Natural killer cell (primary cell): ENCODE measurements at places on chromosomes 12 and 14.

DNA sequence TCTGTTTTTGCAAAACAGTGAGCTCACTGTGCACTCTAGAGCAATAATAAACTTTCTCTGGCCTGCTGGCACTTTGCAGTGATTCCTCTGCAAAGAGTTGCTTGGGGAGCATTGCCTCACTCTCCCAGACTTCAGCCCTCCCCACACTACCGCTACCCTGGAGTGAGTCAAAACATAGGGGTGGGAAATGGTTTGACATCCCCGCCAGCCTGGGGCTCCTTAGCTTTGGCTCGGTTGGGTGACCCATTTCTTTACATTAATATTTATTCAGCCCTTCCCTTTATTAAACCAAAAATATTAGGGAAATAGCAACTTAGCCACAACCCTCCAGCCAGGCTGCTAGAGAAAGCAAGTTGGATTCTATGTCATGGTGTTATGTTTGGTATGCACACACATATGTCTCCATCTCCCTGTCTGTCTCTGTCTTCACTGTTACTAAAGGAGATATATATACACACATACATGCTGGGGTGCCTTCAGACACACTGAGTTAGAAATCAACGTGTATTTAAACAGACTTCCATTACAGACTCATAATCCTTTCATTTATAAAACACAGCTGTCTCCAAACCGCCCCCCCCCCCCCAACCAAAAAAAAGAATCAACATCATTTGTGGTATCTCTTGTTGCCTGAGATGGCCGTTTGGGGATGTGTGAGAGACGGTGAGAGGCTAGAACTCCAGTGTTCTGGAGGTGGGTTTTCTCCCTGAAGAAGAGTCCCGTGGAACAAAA is 3.4 kb upstream of the IRF2BPL start:
- no peak for DNase-seq

GRCh38 chr12:75623631-75624154 is 112.3 kb upstream of the KRR1 start:
- DNase-seq = no peak

DNA sequence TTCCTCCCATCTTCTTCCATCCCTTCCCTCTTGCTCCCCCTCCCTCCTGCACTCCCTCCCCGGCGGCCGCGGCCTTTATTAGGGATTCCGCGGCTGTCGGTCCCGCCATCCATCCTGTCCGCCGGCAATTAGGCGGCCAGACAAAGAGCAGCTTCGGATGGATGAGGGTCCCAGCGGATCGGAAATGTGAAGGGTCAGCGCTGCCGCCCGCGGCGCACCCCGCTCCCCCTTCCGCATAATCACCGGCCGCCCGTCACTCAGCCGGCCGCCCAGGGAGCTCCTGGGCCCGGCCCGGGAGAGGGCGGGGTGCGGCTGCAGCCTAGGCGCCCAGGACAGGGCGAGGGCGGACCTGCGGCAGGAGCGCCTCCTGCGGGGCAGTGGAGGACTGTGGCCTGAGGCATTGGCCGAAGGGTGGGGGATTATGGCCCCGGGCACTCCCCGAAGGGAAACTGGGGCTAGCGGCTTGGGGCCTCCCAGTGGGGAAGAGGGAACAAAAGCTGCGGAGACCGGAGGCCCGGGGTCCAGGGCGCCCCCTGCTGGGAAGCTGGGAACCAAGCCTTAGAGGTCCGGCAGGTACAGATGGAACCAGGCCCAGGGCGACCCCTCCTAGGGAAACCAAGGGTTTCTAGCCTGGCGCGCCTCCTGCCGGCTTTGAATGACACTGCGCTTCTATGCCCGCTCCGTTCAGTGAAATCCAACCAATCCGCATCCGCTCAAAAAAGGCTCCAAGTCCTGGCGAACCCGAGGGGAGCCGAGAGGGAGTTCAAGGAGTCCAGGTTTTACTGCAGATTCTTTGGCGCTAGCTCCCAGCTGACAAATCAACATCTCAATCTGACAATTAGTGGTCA is 4.4 kb upstream of the DNAJC22 start:
- peak; percentile 85 for DNase-seq

DNA sequence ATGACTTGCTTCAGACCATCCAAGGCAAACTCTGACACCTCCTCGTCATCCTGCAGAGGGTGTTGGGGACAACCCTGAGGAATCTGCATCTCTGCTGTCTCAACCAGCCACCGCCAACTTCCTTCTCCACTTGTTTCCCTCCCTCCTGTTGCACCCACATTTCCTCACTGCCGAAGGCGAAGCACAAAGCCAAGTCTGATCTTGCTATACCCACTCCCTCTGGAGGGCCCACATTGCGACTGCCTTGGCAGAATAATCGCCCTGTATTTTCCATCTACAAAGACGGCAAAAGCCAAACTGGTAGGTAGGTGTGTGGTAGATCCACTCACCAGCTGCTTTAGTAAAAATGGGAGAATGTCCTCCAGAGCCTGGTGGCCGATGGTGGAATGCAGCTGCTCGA is 21.8 kb upstream of the RAB35 start:
- no peak for DNase-seq

GRCh38 chr14:77804592-77804991 is 4.7 kb downstream of the ADCK1 start:
- peak; percentile 16 for DNase-seq

GRCh38 chr12:38838056-38838850 is 67.1 kb downstream of the CPNE8 start:
- DNase-seq = no peak

DNA sequence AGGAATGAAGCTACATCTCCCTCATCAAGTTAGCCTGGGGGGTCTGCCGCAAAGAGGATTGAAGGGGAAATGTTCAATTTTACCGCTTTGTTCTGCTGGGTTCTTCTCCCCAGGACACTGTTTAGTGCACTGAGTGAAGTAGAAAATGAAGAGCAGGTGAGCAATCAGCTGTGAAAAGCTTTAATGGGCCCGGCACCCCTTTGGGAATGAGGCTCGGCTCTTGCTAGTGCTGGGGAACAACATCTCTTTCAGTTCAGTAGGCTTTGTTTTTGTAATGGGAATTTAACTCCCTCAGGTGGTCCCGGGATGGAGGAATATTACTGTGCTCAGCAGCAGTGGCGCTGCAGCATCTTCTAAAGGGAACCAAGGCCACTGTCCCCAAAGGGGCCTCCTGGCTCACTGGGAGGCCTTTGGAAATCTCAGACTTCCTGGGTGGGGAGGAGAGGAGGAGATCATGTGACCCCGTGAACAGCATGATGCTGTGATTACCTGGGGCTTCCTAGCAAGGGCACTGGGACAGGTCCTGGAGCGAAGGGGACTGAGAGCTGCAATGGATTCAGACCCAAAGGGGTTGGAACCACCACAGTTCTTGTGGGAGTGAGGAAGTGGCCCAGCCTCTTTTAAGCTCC is 85.2 kb upstream of the MAX start:
- DNase-seq = no peak

DNA sequence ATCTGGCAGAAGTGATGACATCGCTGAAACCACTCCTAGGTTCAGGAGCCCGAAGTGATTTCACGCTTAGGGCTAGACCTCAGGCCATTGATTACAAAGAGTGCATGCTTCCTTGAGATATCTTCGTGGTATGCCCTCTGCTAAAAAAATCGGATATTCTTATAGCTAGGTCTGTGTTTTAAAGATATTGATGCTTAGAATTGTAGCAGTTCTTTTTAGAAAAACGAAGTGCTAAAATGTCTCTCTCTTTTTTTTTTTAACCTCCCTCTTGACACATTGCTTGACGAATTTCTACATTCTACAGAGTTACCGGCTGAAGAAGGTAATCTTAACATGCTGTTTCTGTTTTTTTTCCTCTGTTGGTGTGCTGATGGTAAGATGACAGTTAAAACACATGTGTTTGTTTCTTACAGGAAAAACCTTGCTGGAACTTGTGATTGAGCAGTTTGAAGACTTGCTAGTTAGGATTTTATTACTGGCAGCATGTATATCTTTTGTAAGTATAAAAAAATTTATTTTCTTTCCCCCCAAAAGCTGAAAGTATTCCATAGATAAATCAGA is 1.3 kb downstream of the ATP2A2 start:
- no peak for DNase-seq

GRCh38 chr12:49622501-49623141 is 740 bp upstream of the PRPF40B start:
- DNase-seq = peak; percentile 84

DNA sequence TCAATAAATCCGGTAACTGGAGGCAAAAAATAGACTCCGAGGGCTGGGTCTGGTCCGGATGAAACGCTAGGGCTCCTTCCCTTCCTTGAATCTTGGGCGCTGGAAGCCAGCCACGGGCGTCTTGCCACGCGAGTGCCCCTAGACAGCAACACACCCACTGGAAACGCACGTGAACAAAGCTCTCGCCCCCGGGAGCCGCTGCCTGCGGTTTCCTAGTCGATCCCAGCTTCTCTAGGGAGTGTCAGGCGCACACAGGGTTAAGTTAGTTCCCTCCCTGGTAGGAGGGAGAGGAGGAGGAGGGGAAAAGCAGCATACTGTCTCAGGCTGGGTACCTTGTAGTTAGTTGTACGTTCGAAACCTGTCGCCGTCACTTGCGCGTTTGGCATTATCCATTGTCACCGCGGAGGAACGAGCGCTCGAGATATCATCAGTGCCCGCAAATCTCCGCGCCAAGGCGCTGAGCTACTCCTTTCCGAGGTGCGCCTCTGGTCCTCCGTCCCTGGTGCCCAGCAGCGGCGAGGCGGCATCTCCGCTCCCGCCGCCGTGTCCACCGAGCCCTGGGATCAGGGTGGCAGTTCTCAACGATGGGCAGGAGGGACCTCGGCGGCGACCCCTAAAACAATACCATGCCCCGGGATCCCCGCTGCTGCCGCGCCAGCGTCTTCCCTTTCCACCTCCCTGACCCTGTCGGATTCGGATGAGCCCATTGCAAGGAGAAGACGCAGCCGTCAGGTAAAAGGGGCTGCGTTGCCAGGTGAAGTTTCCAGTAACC is at the start of gene FLRT2:
Gene FLRT2 (plus strand): TSS at position 342 of the 772 bp plus-strand sequence. CDS start 91,371 bp downstream, outside the sequence.
- DNase-seq = no peak

DNA sequence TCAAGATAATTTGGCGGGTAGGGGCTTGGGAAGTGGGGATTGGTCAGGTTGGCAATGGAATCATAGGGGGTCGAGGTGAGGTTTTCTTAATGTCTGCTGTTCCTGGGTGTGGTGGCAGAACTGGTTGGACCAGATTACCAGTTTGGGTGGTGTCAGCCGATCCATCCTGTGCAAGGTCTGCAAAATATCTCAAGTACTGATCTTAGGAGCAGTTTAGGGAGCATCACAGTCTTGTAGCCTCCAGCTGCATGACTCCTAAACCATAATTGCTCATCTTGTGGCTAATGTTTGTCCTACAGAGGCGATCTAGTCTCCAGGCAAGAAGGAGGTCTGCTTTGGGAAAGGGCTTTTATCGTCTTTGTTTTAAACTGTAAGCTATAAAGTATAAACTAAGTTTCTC is 868.4 kb downstream of the DIO2 start:
- no peak for DNase-seq

DNA sequence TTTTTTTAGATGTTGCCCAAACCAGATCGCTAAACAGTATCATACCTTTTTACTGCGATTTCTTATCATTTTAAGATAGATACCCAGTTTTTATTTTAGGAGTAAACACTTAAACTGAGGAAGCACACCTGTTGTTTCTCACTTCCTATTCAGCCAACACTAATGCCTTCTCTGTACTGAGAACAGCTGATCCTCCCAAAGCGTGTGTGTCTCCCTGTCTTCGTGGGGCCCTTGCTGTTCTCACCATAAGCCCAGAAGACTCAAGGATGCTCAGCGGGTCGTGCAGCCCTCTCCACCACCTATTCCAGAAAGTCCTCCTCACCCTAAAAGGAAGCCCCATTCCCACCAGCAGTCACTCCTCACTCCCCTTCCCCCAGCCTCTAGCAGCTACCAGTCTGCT is 14.8 kb downstream of the PPP2R5C start:
- no peak for DNase-seq

DNA sequence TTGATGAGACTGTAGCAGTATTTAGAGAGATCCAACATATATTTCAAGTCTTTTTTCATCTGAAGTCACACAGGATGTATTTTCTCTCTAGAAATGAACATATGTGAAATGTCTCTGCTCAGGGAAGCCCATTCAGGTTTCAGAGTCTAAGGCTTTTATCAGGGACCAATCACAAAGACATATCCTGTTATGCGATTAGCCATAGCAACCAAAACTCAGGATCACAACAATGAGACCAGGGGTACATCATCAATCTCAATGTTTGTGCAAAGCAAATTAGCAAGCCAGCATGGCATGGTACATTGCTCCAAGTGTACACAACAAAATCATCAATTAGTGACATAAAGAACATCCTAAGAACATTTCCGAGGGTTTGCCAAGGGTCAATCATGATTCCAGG is 99.2 kb upstream of the AMN1 start:
- DNase-seq = no peak

DNA sequence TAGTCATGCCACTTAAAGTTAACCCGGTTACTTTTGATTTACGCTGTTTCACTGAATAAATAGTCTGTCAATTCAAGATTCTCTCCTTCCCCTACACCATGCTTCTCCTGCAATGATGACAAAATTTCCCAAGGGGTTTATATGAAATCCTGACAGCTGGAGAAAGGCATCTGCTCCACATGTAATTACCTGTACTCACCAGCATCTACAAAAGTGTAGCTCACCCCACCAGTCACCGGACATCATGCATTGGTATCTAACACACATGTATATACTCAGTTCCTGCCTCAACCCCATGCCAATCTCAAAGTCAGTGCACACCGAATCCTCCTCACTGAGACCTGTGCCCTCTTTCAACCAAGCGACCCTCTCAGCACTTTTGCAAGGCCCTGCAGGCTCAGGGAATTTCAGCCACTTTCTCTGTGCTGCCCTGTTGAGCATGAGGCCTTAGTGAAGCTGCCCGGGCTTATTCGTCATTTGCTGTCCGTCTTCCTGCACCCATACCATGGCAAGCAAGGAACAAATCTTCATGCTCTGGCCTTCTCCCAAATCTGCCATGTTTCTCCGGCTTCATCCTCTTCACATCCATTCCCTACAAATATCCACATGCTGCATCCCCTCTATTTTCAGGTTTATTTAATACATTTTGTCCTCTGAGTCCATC is 131.6 kb downstream of the SEC23A start:
- no peak for DNase-seq

- peak; percentile 33 for DNase-seq
These were observed 245.5 kb downstream of the BCL11B start for GRCh38 chr14:99026471-99026870.

- no peak for DNase-seq
These were observed 984.0 kb upstream of the TMEM132C start for GRCh38 chr12:127282786-127283565.

DNA sequence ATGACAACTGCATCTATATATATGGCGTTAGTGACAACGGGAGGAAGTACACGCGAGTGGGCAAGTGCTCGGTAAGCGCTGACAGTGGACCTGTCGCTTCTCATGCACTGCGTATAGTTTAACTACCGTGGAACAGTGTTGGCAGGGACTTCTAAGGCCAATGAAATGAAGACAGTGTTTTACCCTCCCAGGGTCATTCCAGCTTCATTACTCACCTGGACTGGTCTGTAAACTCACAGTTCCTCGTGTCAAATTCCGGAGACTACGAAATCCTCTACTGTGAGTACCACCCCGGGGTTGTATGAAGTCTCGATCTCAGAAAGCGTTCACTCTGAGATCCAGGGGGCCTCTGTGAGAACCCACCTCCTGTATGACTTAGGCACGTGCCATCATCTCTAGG is 129.2 kb upstream of the EVL start:
- no peak for DNase-seq
